Fibroblast of pulmonary artery (primary cell): ENCODE measurements at places on chromosomes 5 and 9.

DNA sequence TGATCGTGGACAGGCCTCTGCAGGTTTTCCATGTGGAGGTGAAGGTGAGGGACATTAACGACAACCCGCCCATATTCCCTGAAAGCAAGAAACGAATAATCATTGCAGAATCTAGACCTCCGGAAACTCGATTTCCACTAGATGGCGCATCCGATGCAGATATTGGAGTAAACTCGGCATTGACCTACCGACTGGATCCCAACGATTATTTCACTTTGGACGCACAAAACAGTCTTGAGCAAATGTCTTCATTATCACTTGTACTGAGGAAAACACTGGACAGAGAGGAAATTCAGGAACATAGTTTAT lies 621 bp downstream of the PCDHA13 start:
- DNase-seq, result no peak

DNA sequence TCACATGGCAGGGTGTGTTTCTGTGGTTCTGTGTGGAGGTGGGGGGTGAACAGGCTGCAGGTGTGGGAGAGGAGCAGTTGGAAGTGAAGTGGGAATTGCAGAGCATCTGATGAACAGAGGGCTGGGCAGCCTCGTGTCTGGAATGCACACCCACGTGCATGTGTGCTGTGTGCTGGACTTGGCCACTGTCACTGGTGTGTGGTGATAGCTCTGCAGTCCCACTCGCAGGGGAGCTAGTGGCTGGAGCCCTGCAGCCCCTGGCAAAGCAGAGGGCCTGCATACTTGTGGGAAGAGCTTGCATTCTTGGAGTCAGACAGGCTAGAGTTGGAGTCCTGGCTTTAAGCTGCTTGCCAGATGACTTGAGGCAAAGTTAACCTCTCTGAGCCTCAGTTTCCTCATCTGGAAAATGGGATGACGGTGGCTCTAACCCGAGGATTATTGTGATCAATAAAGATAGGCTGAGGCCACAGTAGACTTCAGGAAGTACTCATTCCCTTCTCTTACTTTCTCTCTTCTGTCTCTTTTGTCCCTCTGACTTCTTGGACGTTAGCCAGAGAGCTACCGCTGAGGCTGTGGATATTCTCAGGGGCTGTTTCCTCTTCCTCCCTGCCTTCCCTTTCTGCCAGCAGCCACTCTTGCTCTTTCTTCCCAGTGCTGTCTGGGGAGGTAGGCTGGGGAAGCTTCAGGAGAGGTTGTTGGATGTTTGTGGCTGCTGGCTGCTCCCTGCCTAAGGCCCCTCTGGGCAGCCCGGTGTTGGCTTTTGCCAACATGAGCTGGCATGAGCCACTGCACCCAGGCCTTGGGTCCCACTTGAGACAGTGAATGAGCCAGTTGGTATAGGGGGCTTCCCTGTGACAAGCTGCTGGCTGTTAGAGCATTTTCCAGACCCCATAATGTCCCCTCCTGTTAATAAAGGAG lies 18.3 kb downstream of the PSAT1 start:
- DNase-seq, result peak; percentile 45

DNA sequence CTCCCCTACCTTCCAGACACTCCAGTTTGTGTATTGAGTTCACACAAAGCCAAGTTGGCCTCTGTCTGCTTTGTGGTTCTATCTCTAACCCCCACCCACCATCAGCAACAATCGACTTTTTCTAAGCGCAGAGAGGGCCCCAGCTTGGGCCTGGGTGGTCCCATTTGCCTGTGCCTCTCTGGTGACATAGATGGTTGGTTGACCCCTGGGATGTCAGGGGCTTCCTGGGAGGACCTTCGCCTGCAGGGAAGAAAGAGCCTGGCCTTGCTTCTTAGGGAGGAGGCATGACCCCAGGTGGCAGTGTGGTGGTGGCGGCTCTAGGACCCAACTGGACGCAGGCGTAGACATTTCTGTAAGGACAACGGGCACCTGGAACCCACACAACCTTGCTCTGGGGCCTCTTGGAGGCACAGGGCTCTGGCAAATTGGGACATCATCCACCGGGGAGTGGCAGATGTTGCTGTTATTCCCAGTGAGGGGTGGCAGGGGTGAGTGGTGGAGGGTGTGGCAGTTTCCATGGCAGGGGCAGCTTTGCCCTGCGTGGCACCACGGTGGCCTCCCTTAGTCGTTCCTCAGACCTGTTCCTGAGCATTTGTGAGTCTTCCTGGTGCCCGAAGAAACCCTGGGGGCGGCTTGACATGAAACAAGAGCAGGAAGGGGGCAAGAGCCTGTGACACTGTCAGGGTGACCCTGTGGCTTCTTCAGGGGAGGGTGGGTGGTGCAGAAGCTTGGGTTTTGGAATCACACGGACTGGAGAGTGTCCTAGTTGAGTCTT lies 171.0 kb upstream of the IER5L start:
- no peak for DNase-seq

DNA sequence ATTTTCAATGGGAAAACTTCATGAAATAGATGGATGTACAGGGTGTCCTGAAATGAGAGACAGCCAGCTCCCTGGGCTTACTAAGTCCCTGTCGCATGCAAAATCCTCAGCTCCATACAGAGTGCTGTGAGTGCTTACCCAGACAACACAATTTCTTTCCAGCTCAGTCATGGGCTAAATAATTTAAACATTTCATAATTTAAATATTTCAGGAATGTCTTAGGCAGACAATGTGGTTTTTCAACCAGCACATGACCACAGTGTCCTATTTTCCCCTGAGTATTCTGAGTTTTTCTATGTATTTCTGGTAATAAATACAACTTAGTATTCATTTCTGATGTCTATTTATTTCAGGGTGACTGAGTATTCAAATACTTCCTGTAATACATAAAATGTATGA lies 188.5 kb upstream of the SNX2 start:
- DNase-seq, result peak; percentile 47

DNA sequence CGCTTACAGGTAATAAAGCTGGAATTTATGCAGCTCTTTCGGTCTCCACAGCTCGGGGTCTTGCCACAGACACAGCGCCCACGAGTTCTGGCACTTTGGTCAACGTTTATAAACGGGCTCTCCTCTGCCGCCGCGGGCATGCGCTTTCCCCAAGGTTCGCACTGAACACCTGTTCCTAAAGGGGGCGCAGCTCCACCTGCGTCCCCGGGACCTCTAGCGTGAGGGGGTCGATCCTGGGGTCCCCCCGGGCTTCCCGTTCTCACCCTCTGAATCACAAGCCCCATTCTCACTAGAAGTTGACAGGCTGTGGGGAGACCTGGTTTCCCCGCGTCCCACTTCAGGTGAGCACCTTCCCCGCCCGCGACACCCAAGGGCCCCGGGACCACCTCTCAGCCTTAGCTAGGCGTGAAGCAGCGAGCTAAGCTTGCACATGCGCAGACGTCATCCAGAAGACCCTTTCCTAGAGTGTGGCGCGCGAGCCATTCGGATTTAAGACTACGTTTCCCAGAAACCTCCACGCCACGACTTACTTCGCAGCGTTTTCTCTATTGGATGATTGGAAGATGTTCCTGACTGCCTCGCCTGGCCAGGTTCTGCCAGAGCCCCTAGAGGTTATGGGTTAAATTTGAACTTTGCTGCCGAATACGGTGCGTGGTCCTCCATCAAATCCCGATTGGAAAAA lies 21.3 kb upstream of the ZNF782 start:
- DNase-seq, result peak; percentile 88

DNA sequence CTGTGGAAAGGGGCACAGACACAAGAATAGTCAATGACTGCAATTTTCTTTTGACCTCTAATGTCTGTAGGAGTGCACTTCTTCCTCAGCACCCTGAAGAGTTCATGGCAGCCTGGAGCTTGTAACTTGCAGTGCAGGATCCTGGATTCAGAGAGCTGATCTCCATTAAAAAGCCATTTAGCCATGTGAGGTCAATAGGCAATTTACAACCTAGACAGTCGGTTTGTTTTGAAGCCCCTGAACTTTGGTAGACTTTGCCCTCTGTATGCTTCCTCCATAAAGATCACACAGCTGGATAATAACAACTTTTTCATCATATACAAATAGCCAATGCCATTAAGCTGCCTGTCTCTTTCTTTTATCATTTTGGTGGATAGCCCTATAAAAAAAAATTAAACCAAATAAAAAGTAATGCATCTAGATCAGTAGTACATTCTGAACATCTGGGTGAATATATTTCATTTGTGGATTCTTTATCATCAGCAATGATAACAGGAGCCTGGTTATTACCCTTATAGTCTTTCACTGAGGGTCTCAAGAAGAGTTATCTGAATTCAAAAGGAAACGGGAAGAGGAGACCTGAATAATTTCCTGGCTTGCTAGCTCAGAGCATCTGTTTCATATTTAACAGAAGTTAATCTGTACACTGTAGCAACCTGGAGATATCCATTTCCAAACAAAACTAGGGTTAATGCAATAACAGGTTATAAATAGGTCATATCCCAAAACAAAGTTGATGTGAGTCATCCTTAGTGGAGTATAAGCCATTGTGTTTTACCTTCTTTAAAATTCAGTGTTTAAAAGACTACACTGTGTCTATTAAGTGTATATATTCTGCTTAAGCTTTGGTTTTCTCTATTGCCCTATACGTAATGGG lies 193.8 kb upstream of the ACTBL2 start:
- DNase-seq, result peak; percentile 58

GRCh38 chr5:1331861-1332405 lies 13.0 kb downstream of the CLPTM1L start:
- no peak for DNase-seq

GRCh38 chr9:25225938-25226760 lies 452.1 kb downstream of the TUSC1 start:
- DNase-seq, result no peak

DNA sequence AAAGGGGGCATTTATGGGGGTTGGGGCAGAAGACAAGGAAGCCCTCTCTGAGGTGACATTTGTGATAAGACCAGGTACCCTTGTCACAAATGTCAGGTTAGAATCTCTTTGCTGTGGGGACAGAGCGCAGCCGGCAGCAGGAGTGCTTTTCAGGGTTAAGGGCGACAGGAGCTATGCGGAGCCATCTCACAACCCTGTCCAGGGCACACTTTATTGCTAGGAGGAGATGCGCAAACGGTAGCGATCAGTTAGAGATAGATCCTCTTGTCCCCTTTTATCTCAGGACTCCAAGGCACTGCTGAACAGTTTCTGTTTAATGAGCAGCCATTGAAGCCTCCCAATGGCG lies 438 bp upstream of the LAMC3 start:
- DNase-seq, result no peak

DNA sequence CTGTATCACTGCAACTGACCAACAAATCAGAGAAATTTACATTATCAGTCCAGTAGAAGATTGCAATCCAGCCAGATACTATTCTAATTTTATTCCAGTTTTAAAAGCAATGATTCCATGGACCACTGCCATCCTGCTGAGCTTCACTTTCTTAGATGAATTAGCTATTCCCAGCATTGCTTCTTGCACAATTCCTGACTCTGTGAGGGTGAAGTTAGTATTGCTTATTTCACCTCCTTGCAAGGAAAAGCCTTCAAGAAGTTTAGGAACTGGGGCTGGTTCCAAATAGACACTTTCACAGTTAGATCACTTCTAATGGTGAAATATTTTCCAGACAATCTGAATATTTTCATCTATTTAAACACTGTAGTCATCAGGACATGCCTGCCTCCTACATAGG lies 338.6 kb upstream of the TNC start:
- no peak for DNase-seq

DNA sequence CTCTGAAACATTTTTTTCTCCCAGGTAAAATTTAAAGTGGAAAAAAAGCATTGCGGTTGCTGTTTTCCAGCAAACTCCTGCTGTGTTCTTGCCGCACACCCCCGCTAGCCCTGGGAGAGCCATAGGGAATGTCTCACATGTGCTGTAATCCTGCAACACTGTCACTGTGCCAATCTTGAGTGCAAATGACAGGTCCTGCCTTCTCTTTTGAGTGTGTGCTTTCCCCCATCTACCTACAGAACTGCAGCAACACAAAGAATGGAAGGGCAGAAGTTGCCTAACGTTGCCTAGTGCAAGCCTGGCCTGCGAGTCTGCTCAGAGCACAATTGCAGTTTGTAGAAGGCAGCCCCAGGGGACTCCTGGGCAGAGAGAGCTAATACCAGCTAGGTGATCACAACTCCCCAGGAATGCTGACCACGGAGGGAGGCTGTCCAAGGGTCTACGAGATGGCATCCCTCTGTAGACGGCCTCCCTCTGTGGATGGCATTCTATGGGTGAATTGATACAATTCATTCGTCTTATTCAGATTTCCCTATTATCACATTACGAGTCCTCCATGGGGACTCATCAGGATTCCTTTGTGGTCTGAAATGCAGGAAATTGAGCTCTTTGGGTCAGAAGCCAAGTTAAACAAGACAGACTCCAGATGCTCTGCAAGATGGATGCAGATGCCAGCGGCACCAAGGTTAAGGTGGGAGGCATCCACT lies 172.6 kb upstream of the S1PR3 start:
- DNase-seq, result peak; percentile 64

DNA sequence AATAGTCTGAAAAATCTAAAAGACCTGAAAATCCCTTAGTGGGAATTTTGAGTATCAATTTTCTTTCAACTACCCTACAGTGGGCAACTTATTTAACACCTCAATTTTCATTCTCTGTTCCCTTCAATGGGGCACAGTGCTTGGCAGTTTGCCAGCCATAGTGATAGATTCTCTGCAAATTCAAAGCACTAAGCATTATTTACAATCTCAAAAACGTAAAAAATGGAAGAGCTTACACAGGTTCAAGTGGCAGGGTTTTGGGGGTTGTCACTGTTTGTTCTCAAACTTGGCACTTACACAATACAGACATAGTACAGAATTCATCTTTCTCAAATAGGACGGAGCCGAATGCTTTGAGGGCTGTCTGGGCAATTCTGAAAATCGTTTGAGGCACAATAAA lies 515.0 kb downstream of the EFNA5 start:
- DNase-seq, result no peak

DNA sequence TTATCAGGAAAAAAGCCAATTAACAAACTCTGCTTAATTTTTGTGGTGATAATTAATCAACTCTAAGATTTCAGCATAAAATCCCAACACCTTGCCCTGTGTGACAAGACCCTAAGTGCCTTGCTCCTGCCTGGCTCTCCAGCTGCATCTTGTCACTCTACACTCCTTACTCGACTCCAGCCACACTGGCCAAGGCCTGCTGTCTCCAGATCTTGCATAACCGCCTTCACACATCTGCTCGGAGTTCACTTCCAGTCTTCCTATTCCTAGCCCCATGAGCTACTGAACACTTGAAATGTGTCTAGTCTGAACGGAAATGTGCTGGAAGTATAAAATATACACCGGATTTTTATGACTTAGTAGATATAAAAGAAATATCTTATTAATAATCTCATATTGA lies 259.6 kb downstream of the EPB41L4A start:
- peak; percentile 68 for DNase-seq

GRCh38 chr5:124001036-124001615 lies 489.1 kb downstream of the CSNK1G3 start:
- DNase-seq, result no peak

DNA sequence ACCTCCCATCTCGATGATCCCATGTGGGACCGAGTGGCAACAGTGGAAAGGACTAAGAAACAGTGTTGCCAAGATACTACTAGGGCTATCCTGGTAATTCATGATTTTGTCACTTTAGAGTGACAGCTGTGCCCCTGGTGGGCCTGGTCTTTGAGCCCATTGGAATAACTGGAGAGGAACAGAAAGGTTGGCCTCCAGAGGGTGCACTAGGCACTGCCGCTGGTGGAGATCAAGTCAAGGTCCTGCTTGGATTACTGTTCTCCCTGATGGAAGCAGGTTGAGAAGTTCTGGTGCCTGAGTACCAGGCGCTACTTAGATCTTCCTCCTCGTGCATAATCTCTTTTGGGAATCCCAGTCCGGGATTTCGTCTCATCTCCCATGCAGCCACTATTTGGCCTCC lies 129.6 kb downstream of the SEC61B start:
- DNase-seq, result no peak
